ENCODE measurements at places on chromosomes 3 and 15.

DNA sequence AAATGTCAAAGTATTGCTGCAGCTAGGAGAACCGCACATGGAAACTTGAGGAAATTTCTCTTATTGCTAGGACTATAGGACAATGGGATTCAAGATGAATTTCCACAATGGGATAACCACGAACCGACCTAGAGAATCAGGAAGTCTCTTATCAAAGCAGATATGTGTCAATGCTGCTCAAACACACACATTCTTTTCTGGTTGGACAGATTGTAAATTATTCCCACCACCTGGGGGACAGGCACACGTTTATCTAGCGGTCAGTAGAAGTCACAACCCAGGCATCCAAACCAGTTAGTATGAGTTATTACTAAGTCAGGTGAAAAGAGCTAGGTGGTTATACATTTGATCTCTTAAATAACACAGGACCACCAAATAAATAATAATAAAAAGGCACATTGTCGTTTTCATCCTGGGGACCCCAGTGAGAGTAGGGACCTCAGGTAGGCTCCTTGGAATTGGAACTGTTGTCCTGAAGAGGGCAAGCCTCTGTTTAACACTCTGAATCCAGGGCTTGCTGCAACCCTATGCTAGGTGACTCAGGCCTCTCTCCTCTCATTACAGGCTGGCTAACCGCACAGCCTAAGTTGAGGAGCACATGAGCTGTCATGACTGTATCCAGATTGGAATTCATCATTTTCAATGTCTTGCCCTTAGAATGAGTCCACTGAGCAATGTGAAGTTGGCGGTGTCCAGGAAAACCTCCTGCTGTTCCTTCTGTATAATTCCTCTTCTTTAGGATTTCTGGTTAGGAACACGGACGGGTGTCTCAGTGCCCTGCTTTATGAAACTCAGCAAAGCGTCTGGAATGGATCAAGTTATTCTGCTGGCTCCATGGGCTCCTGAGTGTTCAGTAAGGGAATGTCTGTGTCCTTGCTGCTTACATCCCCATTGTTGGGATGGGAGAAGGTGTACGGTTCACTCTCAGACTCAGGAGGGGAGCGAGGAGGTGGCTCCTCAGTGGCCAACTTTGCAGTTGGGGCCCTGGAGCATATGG, 59.0 kb downstream of the CLEC3B start:
- no peak for DNase-seq

- DNase-seq, result no peak
Observed at GRCh38 chr3:83426300-83426699, 1532.5 kb upstream of the CADM2 start.

DNA sequence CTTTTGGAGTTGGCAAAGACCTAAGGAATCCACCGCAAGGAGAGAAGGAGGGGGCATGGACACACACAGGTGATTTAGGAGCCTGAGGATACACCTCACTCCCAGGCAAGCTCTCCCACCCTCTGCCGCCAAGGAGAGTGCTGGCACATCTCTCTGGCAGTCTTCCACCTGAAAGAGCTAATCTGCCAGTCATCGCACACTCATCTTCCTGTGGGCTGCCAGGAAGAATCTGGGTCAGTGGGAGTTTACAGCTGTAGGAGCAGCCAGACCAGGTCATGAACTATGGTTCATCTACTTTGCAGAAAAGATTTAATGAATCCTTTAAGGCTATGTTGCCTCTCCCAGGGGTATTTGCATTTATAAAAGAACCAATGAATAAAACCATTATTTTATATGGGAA, 170.6 kb upstream of the TSC22D2 start:
- no peak for DNase-seq

GRCh38 chr3:42698216-42698910, 4.2 kb downstream of the HHATL start:
- DNase-seq, result no peak

DNA sequence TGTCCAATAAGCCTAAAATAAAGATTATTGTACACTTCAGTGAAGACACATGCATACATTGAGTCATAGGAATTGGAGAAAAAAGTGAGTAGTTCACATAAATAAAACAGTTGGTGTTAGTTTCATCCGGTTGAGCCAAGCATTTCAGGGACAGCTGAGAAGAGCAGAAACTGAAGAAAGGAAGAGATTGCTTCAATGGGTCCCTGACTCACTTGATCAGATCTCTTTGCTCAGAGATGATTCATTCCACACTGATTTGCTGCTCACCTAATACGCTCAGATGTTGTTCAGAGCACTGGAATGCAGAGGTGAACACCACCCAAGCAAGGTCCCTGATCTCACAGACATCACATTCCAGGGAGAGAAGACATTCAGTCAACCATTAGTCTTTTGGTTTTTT, 93.7 kb downstream of the RAD18 start:
- DNase-seq, result no peak
